ENCODE measurements at places on chromosomes 12 and 14.
A peak's percentile ranks its signal among the peaks of the same experiment; 100 is the strongest.

DNA sequence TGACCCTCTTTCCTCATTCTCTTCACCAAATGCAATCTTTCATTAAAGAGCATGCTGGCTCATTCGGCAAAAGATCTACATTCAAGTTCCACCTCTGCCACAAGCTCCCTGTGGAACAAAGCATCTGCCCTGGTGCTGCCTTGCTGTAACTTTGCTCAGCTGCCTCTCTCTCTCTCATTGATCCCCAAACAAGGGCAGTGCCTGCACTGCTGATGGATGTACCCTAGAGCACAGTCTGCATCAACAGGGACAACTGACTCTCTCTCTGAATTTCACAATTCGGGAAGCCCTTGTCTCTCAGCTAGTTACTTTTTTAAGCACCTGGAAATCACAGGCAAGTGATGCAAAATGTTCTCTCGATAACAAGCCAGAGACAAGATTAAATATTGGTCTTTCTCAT, 174.0 kb upstream of the DIO2 start:
- DNase-seq = no peak
- no peak overlapping the region for H3K4me3 ChIP-seq
- H3K4me1 ChIP-seq = no peaks in the 10 kb centered on the region
- no peaks in the 10 kb centered on the region for H3K27me3 ChIP-seq

DNA sequence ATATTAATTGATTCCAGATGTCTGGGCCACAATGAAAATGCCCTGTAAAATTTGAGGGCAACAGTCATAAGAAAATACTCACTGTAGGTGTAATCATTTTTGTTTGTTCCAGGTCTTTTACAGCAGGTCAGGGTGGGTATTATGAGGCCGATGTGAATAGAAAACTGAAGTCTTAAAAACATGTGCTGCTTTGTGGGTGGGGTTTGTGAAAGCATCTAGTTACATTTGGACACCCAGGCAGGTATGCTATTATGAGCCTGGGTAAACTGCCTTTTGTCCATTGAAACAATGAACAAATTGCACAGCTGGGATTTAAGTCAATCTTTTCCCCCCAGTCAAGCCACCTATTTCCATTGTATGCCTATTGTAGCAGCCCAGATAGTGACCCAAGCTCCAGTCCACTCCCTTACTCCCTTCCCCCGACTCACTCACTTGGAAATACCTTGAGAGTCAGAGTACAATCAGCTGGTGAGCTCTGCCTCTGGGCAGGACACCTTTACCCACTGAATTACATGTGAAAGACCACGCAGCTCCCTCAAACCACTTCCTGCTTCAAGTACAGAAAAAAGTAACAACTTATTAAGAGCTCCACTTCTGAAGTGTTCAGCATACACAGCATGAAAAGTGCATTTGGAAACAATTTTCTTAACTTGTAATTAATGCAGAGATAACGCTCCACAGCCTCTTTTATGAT, 1.8 kb downstream of the IGF1 start:
- peaks cover 3% of the 10 kb centered on the region for H3K27me3 ChIP-seq
- H3K4me1 ChIP-seq = peaks cover 15% of the 10 kb centered on the region
- DNase-seq = no peak
- H3K4me3 ChIP-seq = no peak overlapping the region
- H3K36me3 ChIP-seq = no peaks in the 10 kb centered on the region
- H3K27ac ChIP-seq = peak overlapping the region; percentile 40

DNA sequence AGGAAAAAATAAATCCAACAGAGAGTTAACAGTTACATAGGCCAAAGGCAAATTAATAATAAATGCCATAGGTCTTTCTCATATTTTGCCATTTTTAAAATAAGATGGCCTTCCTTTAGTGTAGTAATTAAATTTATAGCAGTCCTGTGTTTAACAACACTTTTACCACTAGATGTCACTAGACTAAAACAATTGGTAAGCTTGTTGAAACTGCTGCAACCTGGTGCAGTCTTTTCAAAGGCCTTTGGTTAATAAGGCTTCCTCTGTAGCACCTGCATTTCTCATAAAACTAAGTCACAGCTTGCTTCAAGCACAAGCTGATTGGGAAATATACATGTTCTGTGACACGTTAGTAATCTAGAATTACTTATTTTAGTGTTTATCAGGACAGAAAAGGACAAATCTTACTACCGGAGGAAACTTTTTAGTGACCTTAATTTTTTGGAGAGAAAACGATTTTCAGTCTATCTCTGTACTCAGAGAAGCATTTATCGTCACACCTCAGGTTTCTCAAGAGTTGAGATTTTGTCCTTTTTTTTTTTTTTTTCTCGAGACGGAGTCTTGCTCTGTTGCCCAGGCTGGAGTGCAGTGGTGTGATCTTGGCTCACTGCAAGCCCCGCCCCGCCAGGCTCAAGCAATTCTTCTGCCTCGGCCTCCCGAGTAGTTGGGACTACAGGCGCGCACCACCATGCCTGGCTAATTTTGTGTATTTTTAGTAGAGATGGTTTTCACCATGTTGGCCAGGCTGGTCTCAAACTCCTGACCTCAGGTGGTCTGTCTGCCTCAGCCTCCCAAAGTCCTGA, 20.0 kb downstream of the BORCS5 start:
- no peaks in the 10 kb centered on the region for H3K27me3 ChIP-seq
- peak; percentile 78 for DNase-seq
- no peak overlapping the region for H3K27ac ChIP-seq
- no peak overlapping the region for H3K4me3 ChIP-seq

GRCh38 chr14:51147183-51147582, 52.3 kb upstream of the TRIM9 start:
- no peak overlapping the region for H3K27ac ChIP-seq
- no peaks in the 10 kb centered on the region for H3K4me1 ChIP-seq
- H3K27me3 ChIP-seq = no peaks in the 10 kb centered on the region
- H3K36me3 ChIP-seq = no peaks in the 10 kb centered on the region
